T47D (cell line): ENCODE measurements at places on chromosomes 5 and 9.

DNA sequence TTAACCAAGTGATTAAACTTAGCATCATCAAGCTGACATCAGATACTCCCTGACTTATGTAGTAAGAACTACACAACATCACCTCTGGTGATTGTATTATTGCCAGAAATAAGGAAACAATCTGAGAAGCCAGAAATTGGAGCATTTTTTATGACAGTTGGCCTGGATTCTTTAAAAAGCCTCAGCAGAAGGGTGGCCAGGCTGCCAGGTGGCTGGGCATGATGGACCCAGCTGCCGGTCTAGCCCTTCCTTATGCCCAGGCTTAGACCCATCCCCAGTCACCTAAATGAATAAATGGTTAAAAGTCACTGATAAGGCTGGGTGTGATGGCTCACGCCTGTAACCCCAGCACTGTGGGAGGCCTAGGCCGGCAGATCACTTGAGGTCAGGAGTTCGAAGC lies 12.8 kb downstream of the OR1K1 start:
- no peak for DNase-seq

DNA sequence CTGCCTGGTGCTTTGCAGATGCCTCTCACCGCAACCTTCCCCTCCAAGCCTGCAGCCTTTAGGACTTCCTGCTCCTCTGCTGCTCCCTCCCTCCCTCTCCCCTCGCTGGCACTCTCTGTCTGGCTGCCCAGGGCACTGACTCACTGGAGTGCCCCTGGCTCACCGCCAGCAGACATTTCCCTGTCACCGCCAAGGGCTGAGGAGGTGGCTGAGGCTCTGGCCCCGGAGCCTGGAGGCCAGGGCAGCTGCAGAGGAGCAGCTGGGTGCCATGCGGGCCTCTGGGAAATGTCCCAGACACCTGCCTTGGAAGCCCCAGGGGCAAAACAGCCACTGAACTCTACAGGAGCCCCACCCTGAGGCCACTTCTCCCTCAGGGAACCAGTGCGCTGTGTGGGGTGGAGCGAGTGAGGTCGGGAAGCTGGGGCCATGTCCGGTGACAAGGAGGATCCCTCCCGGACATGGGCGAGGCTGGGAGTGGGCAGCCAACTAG lies 53.4 kb downstream of the TENT4A start:
- DNase-seq = peak; percentile 88

- DNase-seq = no peak
Observed at GRCh38 chr9:99425923-99426842, 204.1 kb downstream of the SEC61B start.

DNA sequence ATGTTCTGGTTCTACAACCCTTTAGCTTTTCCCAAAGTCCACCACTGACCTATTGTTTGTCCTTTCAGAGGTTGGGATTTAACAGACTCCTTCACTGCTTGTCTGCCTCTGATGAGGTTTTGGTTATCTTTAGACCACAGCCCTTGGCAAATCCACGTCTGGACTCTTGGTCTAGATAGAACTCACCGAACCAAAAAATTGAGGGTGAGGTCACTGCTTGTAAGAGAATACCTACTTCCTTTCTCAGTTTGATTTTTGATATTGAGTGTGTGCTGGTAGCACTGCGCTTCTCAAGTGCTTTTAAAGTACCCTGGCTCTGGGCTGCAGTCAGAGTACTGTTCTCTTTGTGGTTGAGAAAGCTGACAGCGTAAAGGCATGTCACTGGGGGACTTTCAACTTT lies 61.7 kb downstream of the JMY start:
- DNase-seq = no peak

DNA sequence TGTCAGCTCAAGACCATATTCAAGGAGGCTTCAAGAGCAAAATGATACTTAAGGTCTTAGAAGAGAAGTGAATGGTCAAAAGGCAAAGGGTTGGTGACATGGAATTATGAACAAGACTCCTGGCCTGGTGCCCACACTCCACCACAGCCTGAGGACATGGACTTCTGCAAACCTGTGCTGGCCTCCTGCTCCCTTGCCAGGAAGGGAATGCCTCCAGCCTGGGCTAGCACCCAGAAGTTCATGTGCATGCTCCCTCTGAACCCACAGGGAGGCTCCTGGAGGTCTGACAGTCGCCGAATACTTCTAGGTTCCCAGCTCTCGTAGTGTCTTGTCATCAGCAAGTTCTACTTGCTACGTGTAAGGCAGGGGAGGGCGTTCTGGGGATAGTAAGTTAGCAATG lies 156.7 kb downstream of the FSTL4 start:
- DNase-seq = peak; percentile 69

DNA sequence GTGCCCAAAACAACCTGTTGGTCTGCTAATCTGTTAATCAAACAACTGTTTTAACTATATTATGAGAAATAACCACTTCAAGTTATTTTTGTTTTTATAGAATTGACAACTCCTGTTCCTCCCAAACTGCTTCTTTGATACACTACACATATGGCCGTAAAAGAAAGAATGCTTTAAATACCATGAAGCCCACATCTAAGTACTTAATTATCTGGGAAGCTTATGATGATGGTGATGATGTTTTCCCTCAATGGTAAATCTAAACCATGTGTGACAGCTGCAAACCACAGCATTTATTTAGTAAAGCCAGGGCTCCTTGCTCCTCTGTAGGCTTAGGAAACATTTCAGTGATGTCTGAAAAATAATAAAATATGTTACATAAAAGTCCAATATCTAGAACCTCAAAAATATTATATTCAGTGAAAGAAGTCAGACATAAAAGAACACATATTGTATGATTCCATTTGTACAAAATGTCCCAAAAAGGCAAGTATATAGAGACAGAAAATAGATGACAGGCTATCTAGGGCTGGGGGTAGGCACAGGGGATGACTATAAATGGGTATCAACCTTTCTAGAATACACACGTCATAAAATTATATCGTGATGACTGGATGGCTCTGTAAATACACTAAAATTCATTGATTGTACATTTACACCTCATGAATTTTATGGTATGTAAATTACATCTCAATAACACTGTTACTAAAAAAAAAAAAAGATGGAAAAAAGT lies 154.1 kb downstream of the EFNA5 start:
- no peak for DNase-seq

DNA sequence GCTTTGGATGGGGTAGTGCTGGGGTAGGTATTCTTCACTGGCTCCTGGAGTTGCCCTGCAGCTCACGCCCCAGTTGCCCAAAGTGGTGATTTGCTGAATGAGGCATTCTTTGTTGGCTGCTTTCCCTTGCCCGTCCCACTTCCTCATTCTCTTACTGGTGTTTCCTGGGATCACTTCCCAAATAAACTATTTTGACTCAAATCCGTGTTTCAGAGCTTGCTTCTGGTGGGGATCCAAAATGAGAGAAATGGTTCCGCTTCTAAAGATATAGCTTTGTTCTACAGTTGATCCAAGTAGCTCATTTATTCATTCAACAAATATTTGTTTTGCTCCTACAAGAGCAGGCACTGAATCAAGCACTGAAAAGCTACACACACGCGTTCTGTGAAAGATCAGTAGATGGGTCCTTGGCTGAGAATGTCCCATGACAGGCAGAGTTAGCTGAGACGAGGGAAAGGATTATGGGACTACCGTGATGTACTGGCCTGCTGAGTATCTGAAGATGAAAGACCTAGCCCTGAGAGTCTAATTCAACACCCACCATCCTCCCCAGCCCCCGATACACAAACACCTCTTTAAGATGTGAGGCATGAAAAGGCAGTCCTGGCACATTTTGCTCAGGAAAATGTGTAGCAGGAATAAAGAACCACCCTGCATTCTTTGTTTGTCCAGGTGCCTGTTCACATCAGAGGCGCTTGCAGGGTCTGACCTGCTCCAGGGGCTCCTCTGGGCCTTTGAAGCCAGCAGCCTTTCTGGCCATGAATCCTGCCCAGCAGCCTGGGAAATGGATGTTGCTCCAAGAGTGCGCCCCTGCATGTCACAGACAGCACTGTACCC lies 143.1 kb upstream of the RANBP3L start:
- peak; percentile 67 for DNase-seq
